ENCODE measurements at places on chromosomes 7 and 10.

- no peak for DNase-seq
These were observed 213.3 kb downstream of the PLXDC2 start for GRCh38 chr10:20029523-20029922.

DNA sequence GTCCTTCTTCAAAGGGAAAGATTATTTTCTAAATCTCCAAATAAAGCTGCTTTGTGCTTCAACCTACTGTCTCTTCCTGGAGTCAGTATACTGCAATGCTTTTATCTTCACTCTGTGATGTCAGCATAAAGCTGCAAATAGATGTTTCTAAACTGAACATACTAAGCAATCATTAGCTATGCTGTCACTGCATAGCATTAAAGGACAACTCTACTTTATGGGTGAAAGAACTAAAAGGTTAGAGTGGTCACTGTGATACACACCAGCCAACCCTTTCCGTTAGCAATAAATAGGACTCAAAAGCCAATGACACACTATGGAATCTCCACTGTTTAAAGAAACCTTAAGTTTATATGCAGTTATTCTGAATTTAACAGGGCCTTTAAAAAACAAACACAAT, 1.8 kb downstream of the CCDC186 start:
- DNase-seq: no peak

GRCh38 chr7:129282865-129283264, 58.0 kb downstream of the AHCYL2 start:
- no peak for DNase-seq

DNA sequence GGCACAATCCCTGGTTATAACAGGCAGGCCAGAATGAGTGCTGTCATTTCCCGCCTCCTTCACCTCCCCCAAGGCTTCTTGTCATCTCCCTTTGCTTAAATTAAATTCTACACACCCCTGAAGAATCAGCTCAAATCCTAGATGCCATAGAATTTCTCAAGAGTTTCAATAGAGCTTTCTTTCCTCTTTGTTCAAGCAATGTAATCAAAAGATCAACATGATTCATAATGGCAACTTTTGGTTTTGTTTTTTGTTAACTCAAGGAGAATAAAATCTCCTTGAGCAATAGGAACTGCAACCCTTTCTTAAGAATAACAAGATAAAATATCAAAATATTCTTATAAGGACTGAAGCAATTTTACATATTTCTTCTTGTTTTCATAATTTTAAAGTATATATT, 180.8 kb upstream of the CDK1 start:
- DNase-seq: no peak

- DNase-seq: no peak
These were observed 74.1 kb upstream of the UNC5B start for GRCh38 chr10:71138166-71138830.

DNA sequence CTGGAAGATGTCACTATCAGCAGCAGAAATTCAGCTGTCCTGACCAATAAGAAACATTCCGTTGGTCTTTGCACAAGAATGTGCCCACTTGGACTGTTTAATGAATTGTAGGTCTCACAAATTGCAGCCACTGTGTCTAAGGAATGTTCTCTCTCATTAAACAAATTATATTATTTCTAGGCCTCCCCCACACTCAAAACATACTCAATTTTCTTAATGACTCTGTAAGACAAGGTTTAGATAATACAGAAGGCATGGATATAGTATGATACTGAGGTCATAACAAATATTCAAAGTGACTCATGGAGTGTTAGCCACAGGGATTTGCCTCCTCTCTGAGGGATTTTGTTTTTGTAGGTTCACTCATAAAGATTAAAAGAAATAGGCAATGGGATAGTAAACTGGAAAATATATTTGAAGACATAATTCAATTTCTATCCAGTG, 197.5 kb downstream of the PTN start:
- no peak for DNase-seq

DNA sequence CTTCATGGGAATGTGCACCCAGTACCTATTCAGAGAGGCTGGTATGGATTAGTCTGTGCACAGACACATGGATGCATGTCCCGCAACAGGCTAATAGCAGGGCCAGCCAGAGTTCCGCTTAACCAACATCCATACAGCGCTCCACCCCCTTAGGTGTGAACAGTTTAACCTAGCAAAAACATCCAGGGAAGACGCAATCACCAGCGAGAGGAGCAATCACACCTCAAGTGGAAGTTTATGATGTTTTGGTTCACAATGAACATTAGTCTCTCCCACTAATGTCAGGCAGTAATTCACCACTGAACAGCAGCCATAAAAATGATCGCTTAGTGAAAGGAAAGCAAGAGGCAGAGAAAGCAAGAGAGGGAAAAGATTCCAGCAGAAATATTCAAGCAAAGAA, 91.1 kb downstream of the PLXNA4 start:
- DNase-seq: no peak

DNA sequence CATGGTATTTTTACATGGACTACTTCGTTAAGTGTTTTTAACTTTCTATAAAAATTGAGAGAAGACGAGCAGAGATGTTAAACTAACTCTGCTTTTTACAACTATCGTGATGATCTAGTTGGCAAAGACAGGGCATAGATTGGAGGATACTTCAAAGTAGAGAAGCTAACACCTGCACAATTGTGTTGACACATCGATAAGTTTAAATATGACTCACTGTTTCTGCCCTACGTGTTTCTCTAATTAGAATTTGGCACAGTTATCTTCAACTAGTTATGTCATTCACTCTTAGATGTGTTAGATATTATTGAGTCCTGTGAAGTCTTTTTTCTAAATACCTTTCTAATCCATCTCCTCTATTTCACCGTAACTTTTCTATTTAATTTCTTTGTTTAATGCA, 68.5 kb upstream of the FERD3L start:
- DNase-seq: no peak

DNA sequence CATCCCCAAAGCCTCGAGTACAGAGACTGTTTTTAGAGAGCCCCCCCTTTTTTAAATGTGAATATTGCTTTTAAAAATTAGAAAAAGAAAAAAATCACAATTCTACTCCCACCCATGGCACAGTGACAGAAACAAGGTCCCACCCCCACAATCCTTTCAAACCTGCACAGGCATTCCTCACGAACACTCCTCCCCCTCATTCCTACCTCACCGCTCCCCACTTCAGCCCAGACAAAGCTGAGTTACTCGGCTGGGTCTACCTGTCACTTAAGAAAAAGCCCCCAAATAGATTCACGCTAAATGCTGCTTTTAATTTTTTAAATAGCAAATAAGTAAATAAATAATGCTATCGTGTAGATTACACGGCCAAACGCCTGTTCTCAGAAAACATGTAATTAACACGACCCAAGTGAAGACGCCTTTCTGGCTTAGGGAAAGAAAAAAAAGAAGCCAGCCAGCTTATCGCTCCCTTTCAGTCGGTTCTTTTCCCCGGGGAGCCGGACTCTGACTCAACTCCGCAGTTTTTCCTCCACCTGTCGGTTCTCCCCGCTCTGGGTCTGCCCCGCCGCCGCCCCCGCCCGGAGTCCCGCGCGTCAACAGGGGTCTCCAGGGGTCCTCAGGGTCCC, 739 bp downstream of the MPP7 start:
- peak; percentile 37 for DNase-seq

DNA sequence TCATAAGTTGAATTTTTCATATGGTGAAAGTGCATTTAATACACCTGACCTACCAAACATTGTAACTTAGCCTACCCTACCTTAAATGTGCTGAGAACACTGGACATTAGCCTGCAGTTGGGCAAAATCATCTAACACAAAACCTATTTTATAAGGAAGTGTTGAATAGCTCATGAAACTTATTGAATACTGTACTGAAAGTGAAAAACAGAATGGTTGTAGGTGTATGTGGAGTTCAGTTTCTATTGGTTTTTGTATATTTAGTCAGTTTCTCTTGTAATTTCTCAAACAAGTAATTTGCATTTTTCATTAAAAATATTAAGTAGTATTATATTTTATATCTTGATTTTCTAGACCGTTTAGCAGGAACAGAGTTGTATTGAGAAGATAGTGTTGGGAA, 15.3 kb downstream of the CCDC7 start:
- no peak for DNase-seq

- no peak for DNase-seq
These were observed at the start of gene TAC1 for GRCh38 chr7:97731736-97732564. TAC1 (plus strand) TSS chr7:97732086; CDS start chr7:97732613, 527 bp downstream.

DNA sequence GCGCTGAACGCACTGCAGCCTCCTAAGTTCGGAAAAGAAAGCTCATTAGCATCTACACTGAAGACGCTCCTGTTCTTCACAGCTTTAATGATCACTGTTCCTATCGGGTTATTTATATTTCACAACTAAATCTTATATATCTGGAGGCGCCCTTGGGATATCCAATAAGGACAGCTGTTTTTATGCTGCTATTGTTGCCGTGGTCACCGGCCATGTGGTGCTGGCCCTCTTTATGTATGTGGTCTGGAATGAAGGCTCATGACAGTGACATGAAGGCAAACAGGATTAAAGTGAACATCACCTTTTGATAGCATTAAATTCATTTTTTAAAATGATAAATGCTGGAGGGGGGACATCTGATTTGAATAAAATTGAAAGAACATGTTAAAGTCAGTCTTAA, 8.8 kb downstream of the BLVRA start:
- no peak for DNase-seq

DNA sequence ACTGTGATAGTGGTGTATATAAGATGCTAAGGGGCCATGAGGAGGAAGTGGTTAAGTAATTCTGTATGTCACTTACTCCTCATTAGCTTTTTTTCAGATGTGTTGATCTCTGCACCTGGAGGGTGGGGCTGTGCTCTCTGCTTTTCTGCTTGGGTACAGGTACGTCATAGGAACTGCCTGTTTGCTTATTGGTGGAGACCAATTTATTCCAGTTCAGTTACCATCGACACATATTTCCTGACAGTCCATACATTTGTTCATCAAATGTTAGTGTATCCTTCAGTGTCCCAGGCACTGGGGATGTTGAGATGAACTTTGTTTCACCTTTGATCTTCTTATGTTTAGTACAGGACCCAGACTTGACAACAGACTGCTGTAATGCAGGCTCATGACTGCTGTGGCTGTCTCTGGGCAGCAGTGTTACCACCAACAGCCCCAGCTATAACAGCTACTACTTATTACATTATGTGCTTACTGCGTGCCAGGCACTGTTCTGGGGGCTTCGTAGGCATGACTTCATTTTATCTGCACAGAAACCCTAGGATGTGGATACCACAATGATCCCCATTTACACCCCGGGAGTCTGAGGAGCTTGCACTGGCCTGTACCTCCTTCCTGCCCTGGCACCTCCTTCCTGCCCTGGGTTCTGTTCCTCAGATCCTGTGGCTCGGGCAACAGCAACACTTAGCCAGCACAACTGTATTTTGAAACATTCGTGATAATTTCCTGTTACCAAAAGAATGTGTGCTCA, 87.4 kb downstream of the BUB3 start:
- DNase-seq: peak; percentile 85

- DNase-seq: no peak
These were observed 273.7 kb downstream of the SEMA3D start for GRCh38 chr7:84912993-84913635.

DNA sequence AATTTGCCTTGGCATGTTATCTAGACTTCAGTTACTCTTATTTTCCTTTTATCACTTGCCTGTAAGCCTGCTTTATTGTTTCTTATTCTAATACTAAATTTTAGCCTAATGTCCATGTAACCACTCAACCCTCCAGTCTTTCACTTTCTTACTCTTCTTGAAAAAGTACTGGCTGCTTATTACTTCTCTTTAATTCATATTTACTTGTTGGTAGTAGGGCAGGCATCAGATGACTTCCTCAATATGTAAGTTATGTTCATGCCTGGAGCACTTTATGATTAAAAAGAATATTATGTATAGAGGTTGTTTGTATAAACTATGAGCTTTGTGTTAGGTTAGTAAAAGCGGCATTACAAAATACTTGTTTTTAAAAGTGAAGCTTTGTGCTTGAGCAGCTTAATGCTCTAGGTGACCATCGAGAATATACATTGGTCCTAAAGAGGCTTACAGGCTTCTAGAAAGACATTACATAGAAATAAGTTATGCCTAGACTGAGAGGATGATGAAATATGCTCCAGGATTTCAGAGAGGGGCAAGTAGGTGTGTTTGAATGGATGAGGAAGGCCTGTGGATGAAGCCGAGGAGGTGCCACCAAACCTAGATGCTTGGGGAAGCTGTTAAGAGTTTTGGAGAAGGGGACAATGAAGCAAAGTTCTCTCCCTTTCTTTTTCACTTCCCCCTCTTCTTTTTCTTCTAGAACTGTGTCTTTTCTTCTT, 207.1 kb upstream of the HDAC9 start:
- DNase-seq: no peak

GRCh38 chr7:79211724-79212123, 241.7 kb downstream of the MAGI2 start:
- no peak for DNase-seq

DNA sequence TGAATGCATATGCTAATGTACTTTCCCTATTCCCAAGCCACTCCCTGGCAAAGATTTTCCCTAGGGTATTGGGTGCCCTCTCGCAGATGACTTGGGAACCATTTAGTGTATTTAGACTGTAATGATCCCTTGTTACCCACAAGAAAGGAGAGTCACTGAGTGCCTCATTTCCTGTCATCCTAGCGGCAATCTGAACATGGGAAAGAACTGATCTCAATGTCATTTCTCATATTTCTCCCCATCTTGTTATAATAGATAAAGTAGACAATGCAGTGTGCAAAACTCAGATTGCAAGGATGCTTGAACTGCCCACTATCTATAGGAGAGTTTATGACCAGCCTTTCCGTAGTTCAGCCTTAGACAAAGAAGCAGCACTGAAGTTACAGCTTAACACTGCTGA, 123.3 kb downstream of the MICU1 start:
- no peak for DNase-seq

DNA sequence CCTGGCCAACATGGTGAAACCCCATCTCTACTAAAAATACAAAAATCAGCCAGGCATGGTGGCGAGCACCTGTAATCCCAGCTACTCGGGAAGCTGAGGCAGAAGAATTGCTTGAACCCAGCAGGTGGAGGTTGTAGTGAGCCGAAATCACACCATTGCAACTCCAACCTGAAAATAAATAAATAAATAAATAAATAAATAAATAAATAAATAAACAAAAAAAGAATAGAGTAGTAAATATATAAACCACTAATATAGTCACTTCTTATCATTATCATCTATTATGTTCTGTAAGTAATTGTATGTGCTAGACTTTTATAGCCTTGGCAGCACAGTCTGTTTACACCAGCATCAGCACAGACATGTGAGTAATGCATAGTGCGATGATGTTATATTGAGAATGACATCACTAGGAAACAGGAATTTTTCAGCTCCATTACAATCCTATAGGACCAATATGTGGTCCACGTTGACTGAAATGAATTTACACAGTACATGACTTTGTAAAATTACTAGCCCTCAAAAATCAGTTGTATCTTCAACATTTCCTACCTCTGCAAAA, 385.4 kb upstream of the ANKRD30A start:
- no peak for DNase-seq
